ENCODE measurements at places on chromosomes 16 and 17. TPM values are rescaled to one million over a fixed set of nuclear protein-coding genes. Genes with fewer than 3 reads are reported as not detected.

GRCh38 chr17:43755389-43755875 is 3.2 kb downstream of the SOST start:
- no peak for ATAC-seq

GRCh38 chr17:82908543-82909160 is 68.8 kb upstream of the ZNF750 start:
- ATAC-seq, result no peak

DNA sequence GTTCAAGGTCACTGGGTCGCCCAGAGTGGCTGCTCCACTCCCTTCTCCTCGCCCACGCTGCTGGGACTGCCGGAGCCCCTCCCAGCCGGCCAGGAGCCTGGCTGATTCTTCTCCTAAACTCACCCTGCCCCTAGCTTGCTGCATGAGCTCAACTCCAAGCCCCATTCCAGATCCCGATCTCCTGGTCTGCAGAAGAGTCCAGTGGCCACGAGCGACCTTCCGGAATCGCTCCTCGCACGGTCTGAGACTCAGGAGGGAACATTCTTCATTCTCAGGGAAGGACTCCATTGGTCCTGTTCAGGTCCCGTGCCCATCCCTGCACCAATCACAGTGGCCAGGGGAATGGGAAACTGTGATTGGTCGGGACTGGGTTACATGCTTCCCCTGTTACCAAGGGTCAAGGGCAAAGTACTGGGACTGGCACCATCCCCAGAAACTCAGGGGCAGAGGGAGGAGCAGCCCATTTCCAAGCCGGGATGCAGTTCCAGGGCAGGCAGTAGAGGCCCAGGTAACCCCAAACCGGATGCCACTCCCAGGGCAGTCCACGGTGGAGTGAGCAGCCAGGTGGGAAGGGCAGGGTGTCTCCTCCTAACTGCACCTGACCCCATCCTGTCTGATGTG is 24.5 kb upstream of the CIBAR2 start:
- peak; percentile 22 for ATAC-seq

DNA sequence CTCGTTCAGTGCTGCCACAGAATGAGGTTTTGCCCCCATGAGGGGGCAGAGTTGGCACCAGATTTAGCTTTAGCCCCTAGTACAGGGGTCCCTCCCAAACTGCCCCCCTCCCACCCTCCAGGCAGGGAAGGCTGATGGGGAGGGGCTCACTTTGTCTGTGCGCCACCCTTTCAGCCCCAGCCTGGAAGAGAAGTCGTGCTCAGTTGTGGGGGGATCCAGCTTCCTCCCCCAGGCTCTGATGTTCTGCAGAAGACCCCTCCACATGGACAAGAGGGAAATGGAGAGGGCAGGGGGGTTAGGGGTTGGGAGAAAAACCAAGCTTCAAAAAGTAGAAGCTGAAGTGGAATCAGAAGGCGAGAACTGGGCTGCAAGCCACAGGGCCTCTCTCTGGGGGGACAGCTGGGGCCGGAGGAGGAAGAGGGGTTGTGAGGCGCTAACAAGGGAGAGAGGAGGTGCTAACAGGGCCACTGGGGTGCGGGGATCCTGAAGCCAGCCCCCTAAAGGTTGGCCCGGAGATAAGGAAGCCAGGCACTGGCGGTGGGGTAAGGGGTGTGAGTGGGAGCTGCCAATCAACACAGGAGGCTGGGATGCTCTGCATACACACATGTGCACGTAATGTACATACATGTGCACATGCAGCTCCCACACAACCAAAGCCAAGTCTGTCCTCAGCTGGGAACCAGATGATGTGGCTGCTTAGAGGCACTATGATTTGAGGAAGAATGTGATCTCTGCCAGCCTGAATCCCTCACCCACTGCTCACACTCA is 7.0 kb upstream of the TMEM92 start:
- no peak for ATAC-seq

Gene HBA1
- total RNA-seq, result 7.9 TPM

GRCh38 chr17:31695456-31696090 is 163.5 kb downstream of the COPRS start:
- ATAC-seq, result peak; percentile 25

Gene GGT6
- total RNA-seq, result 41.6 TPM

DNA sequence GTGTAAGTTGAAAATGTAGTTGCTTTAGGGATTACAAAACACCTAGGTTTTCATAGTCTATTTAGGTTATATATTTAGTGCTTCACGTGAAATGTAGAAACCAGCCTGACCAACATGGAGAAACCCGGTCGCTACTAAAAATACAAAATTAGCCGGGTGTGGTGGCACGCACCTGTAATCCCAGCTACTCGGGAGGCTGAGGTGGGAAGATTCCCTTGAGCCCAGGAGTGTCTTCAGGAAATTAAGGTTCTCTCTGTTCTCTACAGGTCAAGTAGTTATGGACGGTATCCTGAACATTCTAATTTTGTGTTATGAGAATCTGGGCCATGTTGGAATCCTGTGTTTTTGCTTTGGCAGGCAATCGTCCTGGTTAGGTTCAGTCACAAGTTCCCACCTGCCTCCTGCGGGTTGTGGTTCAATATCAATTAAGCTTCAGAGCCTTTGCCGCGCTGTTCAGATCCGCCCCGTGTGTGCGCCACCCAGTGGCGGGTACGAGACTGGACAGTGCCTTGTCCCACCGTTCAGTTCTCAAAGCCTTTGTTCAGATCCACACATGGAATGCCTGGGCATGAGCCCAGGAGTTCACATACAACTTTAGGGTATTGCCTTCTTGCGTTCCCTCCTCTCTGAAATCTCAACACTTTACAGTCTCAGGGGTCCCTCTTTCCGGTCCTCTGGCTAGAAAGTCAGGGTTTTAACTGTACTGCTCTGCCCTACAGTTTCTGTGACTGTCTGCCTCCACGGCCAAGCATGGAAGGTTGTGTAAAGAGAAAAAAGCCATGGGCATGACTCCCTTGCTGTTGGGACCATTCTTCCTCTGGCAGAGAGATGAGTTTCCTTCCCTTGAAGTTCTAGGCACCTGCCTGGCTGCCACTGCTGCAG is 41.7 kb downstream of the HEATR6 start:
- ATAC-seq, result peak; percentile 87

Gene AMFR
- 74.2 TPM for total RNA-seq

GRCh38 chr17:64992325-64992802 is 64.2 kb downstream of the GNA13 start:
- peak; percentile 27 for ATAC-seq

Gene TUBG1
- 44.4 TPM for total RNA-seq

DNA sequence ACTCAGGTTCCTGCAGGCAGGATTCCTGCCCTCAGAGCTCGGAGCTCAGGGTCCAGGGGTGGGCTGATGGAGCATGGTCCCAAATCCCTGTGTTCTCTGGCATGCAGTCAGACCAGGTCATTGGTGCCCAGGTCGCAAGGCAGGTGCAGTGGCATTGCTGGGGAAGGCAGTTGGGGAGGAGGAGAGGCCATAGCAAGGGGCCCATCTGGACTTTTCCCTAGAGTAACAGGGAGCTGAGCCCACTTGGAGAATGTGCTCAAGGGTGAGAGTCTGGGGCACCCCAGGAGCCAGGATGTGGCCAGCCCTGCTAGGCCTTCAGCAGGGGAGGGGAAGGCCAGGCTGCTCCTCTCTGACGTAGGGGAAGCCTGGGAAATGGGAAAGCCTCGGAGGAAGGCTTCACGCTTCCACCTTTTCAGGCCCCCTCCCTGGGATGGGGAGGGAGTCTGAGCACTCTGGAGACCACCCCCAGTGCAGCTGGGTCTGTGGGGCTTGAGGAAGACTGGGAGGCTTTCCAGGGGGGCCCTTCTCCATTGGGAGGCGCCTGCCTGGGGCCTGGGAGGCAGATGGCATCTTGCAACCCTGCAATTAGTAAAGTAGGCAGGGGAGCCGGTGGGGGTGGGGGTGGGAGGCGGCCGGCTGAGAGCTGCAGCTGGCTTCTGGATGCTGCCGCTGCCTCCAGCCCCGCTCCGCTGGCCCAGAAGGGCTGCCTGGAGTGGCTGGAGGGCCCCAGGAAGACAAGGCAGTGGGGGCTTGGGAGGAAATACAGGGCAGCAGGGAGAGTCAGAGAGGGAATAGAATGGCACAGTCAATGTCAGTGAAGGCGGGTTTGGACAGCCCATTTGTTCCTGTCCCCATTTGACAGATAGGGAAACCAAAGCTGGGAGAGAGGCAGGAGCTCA is 21.1 kb upstream of the DOK4 start:
- no peak for ATAC-seq

- peak; percentile 25 for ATAC-seq
These were observed 345 bp downstream of the TSC2 start for GRCh38 chr16:2048116-2048543.

DNA sequence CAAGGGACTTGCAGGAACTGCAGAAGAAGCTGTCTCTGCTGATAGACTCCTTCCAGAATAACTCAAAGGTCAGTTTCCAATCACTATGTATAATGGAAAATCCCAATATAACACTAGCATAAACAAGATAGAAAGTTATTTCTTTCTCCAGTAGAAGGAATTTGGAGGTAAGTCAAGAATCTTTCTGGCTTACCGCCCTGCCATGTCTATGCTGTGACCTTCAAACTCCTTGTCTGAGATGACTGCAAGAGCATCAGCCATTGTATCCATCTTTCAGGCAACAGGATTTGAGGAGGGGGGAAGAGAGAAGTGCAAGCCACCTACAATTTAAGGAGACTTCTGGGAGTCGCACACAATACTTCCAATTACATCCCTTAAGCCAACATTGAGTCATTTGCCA is 2.7 kb downstream of the LDAF1 start:
- no peak for ATAC-seq

Gene HBQ1
- total RNA-seq, result not detected

DNA sequence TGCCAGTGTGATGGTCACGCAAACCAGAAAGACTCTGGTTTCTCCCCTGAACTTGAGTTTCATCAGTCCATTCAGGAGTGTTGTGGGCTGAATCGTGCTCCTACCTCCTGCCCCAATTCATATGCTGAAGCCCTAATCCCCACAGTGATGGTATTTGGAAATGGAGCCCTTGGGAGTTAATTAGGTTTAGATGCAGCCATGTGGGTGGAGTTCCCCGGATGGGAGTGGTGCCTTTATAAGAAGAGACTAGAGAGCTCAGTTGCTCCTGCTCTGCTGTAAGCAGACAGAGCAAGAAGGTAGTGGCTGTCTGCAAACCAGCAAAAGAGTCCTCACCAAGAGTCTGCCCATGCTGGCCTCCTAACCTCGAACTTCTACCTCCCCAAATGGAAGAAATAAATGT is 160.3 kb upstream of the DYNLRB2 start:
- ATAC-seq, result no peak

Gene CIITA
- total RNA-seq, result 4.5 TPM

DNA sequence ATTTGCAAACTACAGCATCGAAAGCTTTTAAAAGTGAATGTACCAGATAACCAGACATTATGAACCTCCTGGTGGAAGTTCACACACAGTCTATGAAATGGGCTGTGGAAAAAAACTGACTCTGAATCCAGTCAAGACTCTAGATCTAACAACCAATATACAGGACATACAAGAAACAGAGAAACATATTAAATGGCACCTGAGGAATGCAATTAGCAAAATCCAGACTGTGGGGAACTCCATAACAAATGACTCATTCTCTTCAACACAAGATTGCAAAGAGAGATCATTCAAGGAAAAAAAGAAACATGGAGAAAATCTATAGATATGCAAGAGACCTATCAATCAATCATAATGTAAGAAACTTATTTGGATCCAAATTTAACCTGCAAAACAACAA is 119.0 kb downstream of the MYO1D start:
- ATAC-seq, result no peak

- ATAC-seq, result no peak
These were observed 916.9 kb upstream of the SOX9 start for GRCh38 chr17:71203953-71204352.

Gene GNG13
- not detected for total RNA-seq

Gene KRT33B
- not detected for total RNA-seq

Gene VASN
- 16.6 TPM for total RNA-seq

DNA sequence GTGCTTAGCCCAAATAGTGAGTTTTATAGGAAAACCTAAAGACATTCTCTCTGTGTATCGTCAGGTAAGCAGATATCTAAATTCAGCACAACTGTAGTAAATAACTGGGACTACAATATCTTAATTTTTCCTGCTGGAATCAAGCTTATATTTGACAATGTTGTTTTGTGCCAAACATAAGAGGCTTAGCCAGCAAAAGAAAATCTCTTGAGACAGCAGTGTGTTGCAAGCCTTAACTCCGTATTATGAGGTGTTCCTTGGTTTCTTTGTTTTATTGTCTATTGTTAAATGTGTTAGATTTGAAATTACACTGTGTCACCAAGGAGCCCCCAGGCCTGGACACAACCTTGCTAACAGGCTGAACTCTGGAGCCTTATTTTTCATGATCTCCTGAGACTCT is 1570.6 kb upstream of the GOT2 start:
- ATAC-seq, result no peak

- ATAC-seq, result no peak
These were observed 287.8 kb upstream of the FOXF1 start for GRCh38 chr16:86222547-86222946.

Gene MRPS23
- total RNA-seq, result 29.4 TPM

Gene TMEM170A
- 11.1 TPM for total RNA-seq

DNA sequence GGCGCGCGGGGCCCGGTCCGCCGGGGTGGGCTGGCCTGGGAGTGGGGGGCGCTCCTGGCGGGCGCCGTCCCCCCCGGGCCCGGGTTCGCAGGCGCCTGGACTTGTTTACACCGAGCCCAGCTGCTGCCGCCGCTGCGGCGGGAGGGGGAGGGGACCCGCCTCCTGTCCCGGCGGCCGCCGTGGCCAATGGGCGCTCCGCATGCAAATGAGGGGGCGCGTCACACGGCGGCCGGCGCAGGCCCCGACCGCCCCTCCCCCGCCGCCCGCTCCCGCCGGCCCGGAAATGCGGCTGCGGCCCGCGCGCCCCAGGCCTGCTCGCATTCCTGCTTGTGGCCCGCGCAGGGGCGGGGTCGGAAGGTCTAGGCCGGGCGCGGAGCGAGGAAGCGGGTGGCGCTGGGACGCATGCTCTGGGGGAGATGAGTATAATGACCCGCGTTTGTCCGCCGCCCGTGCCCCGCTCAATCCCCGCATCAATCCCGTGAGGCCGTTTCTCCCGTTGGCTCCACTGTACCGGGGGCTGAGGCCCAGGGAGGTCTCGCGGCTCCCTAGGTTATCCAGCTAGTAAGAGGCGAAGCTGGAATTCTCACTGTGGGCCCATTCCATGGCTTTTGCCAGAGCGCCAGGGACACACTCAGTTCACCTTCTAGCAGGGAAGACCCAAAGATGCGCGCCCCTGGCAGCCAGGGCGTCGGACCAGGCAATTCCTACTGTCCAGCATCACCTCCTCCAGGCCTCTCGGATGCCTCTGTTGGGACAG is at the start of gene YPEL3:
Gene YPEL3, minus strand, starts transcription at position 109 of the 757 bp plus-strand sequence. CDS start 731 bp downstream, outside the sequence.
- ATAC-seq, result peak; percentile 76

Gene HOXB9
- total RNA-seq, result not detected

DNA sequence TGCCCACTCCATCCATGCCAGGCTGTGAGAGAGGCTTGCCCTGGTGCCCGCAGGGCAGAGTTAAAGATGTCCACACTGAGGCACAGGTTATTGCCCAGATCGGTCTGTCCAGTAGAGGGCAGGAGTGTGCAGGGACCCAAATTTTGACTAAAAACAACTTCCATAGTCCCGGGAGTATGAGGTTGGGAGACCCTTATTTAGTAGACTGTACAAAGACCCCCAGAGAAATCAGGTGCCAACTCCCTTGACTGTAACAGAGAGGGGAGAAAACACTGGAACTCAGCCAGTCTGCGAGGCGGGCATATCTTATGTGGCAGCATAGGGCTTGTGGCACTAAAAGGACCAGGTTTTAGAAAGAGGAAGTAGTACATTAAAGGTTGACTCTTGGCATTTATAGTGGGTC is 43.4 kb downstream of the HNF1B start:
- peak; percentile 64 for ATAC-seq

- ATAC-seq, result no peak
These were observed 7.2 kb upstream of the UNK start for GRCh38 chr17:75777296-75777922.

- ATAC-seq, result no peak
These were observed 1418.8 kb downstream of the CDH11 start for GRCh38 chr16:63702981-63703590.

GRCh38 chr17:69461951-69462369 is 47.5 kb downstream of the MAP2K6 start:
- no peak for ATAC-seq

Measured in esophagus mucosa (tissue), 1 donor.